CD4-positive, alpha-beta T cell treated with Interferon alpha-2 for 1 hour (primary cell): ENCODE measurements at places on chromosomes 6 and 20.

GRCh38 chr6:13536796-13537526 lies 37.4 kb upstream of the SIRT5 start:
- no peak for DNase-seq

- DNase-seq = no peak
Measured at GRCh38 chr6:129704708-129705107, 5.3 kb downstream of the ARHGAP18 start.

DNA sequence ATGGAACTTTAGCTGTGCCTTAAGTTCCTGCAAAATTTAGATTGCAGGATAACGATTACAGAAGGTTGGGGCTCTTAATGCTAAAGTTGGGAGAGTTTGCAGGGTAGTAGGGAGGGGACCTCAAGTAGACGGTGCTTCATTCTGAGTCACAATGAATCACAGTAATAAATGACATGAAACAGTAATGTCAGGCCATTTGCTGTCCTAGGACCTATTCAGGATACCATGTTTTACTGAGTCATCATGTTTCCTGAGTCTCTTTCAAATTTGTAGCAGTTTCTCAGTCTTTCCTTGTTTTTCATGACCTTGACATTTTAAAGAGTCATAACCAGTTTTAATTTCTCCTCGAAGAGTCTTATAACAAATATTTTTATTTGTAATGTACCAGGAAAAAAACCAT lies 406.9 kb upstream of the MAP3K7 start:
- DNase-seq = no peak

- DNase-seq = no peak
Measured at GRCh38 chr20:7151676-7152470, 384.4 kb downstream of the BMP2 start.

- DNase-seq = no peak
Measured at GRCh38 chr20:38133680-38134426, 31.2 kb downstream of the TGM2 start.

GRCh38 chr6:166505133-166505905 lies 81.2 kb downstream of the RAMACL start:
- DNase-seq = no peak

- DNase-seq = no peak
Measured at GRCh38 chr6:131023834-131024504, 39.1 kb downstream of the EPB41L2 start.

DNA sequence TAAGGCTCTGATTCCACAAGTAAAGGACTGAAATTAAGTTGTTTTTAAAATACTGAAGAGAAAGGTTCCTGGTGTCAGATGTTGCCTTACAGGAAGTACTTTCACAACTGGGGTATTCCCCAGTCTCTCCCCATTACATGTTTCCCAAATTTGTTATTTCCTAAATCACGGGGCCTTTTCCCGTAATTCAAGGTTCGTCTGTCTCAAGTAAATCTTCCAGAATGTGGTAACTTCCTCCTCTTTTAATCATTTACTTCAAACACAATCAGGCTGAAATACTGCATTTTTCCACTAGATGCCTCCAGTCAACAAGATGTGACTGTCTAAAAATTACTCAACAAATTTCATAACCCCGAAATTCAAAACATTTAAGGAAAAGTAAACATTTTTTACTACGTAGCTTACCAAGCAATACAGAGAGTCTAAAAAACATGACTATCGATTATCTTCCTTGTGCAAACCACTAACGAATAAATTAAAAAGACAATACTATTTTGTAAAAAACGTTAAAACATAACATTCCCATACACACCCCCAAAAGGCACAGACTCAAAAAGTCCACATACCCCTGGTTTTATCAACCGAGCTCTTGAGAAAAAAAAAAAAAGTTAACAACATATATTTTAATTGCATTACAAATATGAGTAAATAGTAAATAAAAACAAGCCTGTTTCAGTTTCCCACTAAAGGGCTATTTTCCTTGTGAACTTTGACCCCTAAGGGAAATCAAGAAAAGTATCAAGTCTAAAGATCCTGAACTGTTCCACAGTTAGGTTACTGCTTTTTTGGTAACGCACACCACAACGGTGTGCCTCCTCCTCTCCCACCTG lies 1.7 kb downstream of the SOD2 start:
- DNase-seq = peak; percentile 68

- peak; percentile 18 for DNase-seq
Measured at GRCh38 chr6:87436435-87436834, 28.7 kb downstream of the CFAP206 start.
